ENCODE measurements at places on chromosomes 2 and 18.

DNA sequence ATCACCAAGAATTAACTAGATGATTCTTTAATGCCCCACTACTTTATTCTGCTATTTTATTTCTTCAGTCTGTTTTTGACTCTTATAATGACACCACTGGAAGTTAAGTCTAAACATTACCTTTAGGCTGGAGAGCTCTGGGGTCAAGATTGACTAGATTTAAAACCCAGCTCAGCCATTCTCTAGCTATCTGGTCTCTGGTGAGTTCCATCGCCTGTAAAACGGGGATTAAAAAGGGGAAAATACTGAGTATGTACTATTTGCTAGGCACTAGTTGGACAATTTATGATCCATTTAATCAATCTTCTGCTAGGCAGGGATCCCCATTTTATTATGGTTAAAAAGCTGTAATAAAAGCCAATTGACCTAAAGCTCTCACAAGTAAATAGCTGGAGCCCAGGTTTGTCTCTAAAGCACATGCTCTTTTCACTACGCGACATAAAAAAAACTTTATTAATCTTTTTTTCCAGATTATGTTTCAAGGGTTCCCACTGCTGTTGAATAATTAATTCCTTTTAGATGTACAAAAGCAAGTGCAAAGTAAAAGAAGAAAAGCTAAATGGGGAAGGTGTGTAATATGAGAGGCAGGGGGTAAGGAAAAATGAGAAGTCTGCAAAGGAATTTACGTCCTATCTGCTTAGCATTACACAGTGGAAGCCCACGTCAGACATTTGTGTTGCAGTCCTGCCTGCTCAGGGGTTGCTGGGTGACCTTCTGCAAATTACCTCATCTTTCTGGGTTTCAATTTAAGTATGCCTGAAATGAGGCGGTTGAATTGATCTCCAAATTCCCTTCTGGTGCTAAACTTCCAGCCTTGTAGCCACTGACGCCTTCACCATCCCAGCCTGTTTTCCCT, 918 bp upstream of the NABP1 start:
- DNase-seq: no peak

DNA sequence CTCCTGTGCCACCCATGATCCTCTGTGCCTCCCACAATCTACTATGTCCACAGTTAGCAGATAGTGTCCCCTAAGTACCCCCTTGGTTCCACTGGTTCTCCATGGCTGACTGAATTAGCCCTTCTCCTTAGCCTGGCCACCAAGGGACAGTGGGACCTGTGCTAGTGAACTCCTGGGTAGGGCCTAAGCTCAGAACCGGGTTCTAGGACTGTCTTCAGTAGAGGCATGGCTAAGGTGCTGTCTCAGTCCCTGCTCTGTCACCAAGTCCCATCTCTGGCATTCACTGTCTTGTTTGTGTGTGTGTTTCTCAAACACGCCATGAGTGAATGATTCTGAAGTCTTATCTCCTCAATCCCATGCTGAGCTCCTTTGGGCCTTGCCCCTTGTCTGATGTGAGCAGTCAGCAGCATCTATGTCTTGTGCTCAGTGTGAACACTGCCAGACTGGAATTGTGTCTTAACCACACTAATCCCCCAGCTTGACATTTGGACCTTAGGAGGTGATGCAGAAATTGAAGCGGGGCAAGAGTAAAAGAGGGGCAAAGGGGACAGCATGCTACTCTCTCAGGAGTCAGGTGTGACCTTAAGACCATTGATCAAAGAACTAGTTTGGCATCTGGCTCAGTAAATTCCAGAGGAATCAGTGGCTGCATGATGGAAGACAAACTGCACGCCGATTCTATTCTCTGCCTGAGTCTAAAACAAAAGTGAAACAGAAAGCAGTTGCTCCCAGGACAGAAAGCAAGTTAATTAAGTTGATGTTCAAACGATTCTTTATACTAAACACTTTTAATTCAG, 190.5 kb downstream of the ALPK2 start:
- no peak for DNase-seq

DNA sequence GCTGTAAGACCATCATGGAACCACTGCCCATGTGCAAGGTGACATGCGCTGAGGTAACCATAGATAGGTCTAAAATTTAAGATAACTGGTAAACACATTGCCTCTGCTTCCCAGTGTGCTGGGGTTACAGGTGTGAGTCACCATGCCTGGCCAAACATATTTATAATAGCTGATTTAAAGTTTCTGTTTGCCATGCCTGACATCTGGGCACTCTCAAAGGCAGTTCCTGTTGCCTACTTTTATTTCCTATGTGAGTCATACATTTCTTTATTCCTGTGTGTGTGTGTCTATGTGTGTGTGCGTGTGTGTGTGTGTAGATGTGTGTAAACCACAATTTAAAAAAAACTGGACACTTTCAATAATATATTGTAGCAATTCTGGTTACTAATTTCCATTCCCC, 415.2 kb upstream of the NETO1 start:
- DNase-seq: no peak

DNA sequence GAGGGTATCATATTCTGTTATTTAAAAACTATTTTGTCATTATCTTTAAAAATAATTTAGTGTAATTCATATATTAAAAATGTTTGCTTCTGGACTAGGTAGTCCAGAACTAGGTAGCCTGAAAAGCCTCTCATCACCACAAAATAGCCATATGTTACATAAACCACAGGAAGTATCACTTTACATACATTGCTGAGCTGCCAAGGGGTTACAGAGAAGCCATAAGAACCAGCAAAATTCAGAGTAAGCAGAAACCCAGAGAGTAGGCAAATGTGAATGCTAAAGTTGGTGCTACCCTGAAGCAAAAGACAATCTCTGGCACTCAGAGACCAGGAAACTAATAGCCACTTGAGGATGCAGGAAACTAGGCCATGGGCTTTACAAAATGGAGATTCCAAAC, 60.9 kb downstream of the LOXHD1 start:
- no peak for DNase-seq

GRCh38 chr2:134783912-134784311, 54.5 kb upstream of the ACMSD start:
- DNase-seq: no peak

DNA sequence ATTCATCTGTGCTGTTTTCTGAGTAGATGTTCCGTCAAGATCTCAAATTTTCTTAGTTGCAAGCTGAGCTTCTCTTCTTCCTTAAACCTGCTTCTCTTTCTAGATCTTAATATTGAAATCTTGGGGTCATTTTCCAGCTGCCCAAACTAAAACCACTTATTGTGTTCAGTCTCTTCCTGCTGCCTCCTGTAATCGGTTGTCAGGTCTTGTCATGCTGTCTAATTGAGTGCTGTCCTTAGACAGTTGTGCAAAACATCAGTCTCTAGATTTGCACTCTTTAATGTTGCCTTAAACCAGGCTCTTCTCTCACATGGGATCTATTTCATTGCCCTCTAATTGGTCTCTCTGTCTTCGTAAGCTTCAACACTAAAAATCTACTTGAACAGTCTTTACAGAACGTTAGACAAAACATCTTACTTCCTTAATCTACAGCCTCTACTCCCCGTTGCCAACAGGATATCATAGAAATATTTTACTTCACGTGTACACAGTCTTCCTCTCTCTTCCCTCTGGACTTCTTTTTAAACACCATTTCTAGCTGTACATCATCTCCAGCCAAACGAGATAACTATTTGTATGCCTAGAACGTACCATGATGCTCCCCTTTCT, 34.9 kb downstream of the GPD2 start:
- no peak for DNase-seq

DNA sequence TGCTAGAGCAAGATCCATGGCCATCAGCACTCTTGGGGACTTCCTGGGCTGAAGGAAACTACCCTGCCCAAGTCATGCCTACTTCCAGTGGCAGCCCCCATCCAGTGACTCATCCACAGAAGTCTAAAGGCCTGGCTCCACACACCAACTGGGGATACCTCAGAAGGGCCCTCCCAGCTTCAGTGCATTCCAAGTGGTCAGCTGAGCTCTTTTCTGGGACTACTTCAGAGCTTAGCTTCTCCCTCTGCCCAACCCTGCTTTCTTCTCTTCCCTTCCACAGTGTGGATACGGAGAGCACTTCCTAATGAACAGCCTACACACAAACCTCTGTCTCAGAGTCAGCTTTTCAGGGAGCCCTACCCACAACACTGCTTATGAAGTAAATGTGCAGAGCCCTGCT, 66.5 kb downstream of the CLHC1 start:
- DNase-seq: no peak

GRCh38 chr2:2655453-2656114, 324.5 kb upstream of the MYT1L start:
- no peak for DNase-seq

GRCh38 chr2:239238381-239238780, 162.4 kb downstream of the HDAC4 start:
- DNase-seq: no peak

GRCh38 chr2:236536727-236537398, 32.8 kb upstream of the ACKR3 start:
- DNase-seq: no peak

DNA sequence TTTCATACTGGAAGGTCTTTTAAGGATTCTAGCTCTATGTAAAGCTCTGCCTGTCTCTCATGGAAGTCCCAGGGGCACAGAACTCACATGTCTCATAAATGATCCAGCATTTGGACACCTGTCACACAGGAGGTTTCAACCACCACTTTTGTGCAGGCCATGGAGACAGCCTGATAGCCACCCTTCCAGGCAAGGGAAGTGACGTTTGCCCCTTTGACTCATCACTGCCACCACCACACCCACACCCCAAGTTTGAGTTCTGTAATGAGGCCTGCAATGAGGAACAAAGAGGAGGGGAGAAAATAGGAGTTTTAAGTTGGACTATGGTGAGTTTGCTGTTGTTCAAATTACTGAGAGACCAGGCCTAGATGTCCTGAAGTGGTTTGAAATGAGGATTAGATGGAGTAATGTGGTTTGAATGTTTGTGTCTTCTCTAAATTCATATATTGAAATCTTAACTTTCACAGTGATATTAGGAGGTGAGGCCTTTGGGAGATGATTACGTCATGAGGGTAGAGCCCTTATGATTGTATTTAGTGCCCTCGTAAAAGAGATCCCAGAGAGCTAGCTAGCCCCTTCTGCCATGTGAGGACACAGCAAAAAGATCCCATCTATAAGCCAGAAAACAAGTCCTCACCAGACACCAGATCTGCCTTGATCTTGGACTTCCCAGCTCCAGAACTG, 175.3 kb upstream of the EPHA4 start:
- no peak for DNase-seq

DNA sequence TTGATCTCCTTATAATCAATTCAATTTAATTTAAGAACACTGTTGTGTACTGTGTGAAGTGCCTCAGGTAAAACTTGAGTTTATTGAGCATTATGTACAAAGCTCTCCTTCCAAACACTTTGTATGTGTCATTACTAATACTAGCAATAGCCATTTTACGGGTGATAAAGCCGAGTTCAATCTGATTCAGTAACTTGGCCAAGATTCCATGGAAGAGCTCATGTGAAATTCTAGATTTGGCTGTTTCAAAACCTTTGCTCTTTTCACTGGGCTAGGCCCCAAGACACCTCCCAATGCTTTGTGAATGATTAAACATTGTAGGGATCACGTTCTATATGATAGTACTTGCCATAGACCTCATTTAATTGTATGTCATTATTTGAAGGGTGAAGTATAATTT, 8.9 kb upstream of the NFE2L2 start:
- DNase-seq: no peak

DNA sequence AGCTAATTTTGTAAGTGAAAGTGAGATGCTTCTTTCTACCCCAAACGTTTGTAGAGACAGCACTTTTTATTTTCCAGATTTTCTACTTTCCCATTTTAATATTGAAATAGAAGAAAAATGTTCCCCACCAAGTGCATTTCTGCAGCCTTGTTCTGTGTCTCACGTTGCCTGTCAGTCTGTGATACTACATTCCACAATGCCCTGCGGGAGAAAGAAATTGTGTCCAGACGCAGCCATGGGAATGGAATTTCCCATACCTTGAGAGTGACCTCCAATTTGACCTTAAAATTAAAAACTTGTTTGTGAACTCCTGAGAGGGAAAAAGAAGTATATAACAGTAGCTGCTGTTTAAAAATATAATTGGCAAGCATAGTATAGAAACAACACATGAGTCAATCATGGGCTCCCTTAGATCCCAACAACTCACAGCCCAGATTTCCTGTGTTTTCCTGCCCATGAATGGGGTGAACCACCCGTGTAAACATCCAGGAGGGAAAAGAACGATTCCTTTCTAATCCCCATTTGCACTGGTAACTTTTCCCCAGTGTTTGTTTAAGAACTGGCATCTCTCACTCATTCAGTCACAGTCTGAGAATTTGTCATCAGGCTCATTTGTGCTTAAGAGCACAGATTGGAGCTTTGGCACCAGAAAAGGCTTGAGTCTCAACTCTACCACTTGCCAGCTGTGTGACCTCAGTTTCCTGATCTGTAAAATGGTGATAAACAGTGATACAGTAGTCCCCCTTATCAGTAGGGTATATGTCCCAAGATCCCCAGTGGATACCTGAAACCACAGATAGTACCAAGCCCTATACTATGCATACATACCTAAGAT, 166.1 kb upstream of the ZNF521 start:
- no peak for DNase-seq
